ENCODE measurements at places on chromosomes 2 and 18.
A peak's percentile ranks its signal among the peaks of the same experiment; 100 is the strongest.

- DNase-seq = no peak
Measured at GRCh38 chr2:72793798-72794440, 31.9 kb downstream of the EXOC6B start.

DNA sequence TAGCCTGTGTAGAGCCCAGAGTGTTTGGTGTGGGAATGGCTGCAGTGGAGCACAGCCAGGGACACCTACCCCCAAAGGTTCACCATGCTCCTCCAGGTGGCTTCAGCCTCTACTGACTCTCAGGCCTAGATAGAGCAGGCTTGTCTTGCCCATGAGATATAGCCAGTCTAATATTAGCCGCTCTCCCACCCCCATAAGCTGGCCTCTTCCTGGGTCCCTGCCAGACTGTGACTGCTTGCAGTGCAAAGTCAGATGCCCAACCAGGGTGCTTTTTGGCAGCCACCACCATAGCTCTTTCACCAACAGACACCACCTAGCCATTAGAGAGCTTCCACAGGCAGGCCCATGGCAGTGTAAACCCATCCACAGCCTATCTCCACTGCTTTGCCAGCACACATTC, 405.3 kb downstream of the MBD2 start:
- DNase-seq = no peak

DNA sequence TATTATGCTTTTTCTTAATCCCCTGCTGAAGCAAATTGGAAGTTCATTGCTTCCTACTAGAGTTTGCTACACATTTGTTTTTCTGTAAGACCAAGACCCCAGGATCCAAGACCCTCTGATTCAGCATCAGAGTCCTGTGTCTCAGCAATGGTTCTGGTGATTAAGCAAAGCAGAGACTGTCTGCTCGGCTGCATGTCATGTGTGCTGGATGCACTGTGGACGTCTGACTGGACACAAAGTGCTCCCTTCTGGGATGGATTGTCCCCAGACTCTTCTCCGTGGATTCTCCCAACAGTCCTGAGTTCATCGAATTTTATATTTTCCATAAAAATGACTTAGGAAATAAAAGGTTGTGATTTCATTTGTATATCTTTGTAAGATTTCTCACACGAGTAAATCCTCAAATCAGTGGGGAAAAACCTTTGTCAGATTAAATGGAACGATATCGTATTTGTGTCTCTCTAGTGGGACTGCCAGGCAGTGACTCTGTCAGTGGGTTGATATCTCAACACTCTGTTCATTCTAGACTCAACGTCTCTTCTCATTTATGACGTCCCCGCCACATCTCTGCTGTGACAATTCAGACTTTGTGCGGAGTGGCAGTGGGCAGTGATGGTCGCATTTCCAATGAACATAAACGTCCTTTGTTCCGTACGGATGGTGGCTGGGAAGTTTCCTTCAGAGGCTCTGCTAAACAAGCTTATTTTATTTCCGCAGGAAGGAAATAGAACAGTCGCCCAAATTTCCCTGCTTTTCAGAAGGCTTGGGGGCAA, 58.6 kb downstream of the NCAPH start:
- DNase-seq = no peak

- DNase-seq = no peak
Measured at GRCh38 chr18:74803117-74803516, 205.4 kb downstream of the ZNF407 start.

- DNase-seq = no peak
Measured at GRCh38 chr2:206474099-206474498, 30.8 kb downstream of the ADAM23 start.

GRCh38 chr18:22933966-22934423, 867 bp downstream of the RBBP8 start:
- no peak for DNase-seq

DNA sequence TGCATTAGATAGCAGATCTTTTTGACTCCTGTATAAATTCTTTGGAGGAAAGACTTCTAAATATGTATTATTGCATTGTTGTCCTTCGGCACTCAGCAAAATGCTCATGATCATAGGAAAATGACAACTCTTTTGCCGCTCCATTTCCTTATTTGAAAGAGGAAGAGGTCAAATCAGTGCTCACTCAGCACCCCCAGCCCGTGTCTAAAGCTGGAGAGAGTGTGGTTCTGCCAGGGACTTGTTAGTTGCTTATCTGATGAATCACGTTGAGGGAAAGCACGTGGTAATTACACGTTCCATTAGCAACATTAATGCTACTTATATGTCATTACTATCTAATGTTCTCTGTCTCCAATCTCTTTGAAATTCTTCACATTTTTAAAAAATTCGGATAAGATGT, 46.0 kb upstream of the MBP start:
- no peak for DNase-seq

DNA sequence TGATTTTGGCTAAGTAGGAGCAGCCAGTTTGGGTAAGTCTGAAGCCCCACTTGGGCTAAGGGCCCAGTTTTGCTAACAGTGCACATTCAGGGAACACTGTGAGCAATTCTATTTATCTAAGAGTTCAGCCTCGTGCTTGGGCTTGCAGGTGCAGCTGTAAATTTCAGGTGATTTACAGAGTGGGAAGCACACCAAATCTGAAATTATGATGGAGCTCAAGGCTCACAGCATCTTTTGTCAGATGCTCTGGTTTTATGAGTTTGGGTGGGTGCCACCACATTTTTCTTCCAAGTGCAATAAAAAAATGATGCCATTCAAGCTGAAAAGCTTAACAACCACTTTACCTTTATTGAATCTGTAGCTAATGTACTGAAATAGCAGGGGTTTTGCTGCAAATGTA, 671.2 kb downstream of the LRRTM4 start:
- DNase-seq = no peak

DNA sequence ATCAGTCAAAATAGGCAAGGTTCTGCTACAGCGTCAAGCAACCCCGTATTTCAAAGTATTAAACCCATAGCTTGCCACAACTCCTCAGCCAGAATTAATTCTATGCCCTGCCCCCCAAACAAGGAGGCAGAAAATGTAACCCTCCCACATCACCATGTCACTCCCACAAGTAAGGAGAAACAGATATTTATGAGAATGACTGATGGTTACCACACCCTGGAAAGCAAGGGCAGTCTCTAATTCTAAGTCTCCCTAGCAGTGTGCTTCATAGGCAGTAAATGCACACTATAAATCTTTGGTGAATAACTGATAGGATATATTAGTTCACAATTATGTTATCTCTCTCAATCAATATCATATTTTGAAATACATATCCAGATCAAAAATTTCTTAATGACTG, 228.0 kb upstream of the SLC14A2 start:
- no peak for DNase-seq

GRCh38 chr2:85811180-85812093, 57.6 kb downstream of the ATOH8 start:
- DNase-seq = no peak

DNA sequence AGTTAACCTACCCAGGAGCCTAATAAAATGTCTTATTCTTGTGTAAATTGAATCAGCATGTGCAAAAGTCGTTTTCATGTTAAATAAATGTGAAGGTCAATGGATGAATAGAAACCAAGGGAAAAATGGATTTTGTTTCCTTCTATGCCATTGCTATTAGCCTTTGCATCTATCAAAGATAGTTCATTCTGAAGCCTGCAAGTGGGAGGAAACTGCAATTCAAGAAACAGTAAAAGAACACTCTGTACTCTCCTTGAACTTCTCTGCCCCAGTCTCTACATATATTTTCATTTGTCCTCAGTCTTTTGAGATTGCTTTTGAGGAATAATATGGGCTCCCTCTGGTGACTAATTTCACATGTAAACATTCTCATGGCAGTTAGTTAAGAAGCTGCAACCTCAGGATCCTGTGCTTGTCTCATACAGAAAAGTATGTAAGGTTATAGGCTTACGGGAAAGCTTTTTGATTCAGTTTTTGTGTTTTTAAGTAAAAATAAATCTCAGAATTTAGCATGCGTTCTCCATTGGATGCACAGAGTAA, 1590.0 kb upstream of the LRRTM1 start:
- DNase-seq = peak; percentile 3

DNA sequence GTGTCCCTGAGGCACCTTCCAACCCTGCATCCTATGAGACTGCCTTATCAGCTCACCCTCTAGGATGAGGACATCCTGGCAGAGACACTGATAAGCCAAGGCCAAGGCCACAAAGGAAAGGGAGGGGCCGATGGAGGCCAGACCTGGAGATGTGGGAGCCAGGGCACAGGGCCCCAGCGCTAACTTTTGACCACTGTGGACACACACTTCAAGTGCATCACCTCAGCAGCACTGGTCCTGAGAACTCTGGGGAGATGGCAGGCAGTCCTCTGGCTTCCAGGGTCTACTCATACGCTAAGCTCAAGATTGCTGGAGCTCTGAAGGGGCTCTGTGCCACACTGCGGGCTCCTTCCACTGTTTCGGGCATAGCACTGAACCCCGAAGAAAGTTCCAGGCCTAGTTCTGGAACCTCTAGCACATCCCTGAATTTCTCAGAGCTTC, 100.2 kb upstream of the ID2 start:
- DNase-seq = no peak

DNA sequence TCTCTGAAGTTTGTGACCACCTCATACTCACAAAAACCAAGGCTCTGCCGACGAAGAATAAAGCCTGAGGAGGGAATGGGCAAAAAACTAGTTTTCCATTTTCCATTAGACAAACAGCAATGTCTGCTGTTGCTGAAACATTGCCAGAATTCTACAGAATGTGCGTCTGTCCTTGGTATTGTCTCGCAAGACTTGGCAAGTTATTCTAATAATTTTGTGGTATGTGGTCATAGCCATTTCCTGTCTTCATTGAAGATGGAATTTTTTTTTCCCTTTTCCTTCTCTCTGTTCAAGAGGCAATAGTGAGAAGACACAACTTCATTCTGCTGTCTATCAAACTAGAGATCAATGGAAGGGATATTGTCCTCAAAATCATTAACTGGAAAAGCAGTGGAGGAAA, 296.1 kb downstream of the RND3 start:
- DNase-seq = no peak

DNA sequence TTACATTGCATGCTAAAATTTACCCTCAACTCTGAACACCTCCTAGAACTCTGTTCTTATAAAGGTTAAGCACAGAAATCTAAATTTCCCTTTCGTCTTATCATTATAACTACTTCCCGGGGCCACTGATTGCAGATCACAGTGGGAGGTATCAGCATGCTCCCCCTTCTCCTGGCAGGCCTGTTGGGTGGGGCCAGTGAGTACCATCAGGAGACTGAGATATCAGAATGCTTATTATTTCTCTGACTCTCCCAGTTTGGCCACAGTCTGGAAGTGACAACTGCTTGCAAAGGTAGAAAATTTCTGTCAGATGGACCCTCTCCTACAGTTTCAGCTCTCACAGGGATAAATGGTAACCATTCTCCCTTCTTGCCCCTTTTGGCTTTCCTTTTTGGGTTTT, 62.6 kb downstream of the DSEL start:
- DNase-seq = no peak

GRCh38 chr2:42722320-42723190, 41.4 kb downstream of the OXER1 start:
- peak; percentile 17 for DNase-seq

GRCh38 chr18:73693091-73693490, 454.5 kb downstream of the FBXO15 start:
- no peak for DNase-seq

DNA sequence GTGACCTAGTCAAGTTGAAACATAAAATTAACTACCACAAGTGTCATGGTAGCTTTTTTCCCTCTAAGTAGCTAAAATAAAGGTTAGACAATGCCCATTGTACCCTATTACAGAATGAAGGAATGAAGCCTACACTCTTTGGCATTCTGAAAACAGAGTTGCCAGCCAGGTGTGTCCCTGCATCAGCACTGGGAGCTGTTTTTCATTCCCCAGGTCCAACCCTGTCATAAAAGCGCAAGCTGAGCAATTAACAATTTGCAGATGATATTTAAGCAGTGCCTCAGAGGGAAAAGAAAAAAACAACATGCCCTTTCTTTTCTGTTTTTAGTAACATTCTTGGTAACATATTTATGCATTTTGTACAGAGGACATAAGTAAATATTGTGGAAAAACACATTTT, 46.8 kb upstream of the MGAT4A start:
- DNase-seq = no peak

DNA sequence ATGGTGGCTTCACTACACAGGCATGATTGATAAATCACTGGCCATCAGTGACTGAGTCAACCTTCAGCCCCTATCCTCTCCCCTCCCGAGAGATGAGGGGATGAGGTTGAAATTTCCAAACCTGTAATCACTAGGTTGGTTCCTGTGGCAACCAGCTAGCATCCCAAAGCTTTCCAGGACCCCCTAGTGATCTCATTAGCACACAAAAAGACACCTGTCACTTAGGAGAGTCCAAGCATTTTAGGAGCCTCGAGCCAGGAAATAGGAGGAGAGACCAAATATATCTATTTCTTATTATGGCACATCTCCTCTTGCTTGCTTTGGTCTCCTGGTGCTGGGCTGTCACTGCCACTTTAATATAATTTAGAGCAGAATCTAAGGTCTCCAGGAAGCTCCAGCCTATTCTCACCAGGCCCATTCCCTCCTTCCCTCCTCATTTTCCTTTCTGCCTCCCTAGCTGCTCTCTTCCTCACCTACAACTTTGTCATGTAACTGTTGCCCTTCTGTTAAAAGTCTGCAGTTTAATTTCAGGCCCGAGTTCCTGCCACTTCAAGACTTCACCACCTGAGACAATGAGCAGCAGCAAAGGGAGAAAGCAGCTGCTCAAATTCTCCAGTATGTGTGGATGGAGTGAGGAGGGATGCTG, 33.2 kb upstream of the NAB1 start:
- no peak for DNase-seq

DNA sequence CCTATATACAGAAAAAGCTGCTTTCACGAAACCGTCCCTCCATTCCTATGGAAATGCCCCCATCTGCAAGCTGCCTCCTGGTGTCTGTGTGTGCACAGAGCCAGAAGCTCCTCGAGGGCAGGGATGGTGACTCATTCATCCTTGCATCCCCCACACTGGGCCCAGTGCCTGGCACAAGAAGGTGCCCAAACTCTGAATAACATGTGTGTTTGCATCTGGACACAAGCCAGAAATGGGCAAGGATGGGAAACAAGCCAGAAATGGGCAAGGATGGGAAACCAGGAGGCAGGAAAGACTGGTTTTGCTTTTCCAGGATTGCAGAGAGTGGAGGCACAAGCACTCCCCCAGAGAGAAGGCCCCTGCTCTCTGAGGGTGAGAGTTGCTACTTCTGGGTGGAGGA, 313.9 kb downstream of the CELF4 start:
- DNase-seq = no peak

- no peak for DNase-seq
Measured at GRCh38 chr2:207135801-207136457, 29.8 kb downstream of the KLF7 start.

GRCh38 chr2:239238839-239239606, 161.8 kb downstream of the HDAC4 start:
- DNase-seq = no peak

- no peak for DNase-seq
Measured at GRCh38 chr18:49970319-49970718, 157.0 kb upstream of the ACAA2 start.

- DNase-seq = no peak
Measured at GRCh38 chr2:179253226-179253625, 11.4 kb downstream of the SESTD1 start.

DNA sequence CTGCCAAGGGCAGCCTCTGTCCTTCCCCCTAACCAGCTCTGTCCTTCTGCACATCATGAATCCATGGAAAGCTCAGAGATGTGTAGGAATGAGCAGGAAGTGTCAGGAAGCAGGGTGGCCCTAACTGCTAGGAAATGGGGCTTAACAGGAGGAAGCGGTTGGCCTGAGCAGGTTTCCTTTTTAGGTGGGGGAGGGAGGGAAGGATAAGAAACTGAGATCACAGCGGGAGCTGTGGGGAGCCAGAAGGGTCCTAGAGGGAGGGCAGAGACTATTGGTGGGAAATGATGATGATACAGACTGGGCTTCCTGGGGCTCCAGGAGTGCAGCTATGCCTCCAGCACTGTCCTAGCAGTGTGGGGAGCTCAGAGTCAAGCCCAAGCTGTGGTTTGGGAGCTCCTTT, 182.0 kb downstream of the SH3BP4 start:
- no peak for DNase-seq
